ENCODE measurements at places on chromosomes 11 and 22.

- no peak for DNase-seq
Measured at GRCh38 chr11:89249196-89249595, 71.5 kb downstream of the TYR start.

DNA sequence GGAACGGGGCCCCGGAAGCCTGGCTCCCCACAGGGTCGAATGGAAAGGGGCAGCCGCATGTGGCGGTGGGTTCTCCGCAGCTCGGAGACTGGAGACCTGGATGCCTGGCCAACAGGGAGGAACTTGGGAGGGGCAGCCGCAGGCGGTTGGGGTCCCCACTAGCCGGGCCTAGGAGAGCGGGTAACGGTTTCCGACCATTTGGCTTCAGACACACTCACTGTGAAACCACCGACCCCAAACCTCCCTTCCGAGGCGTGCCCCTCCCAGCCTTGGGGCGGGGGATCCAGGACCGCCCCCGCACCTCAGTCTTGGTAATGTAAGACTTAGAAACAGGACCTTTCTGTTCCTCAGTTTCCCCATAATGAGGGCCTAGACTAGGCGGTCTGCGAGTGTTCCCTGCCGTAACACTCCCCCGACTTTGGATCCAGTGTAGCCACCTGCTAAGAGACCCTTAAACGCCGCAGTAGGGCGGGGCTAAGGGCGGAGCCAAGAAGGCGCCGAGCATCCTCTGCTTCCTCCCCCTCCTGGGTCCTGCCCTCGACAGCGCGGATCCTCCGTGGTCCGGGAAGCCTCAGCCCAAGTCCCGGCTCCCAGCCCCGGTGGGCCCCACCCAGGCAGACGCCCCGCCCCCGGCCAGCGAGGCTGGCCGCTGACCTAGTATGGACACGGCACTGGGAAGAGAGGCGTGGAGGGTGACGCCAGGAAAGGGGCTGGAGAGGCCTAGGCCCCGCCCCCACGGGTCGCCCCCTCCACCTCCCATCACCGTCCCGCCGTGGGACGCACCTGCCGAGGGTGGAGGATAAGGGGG is 1.8 kb upstream of the RASGRP2 start:
- peak; percentile 33 for DNase-seq

GRCh38 chr11:76491644-76492043 is 46.8 kb downstream of the EMSY start:
- no peak for DNase-seq

GRCh38 chr11:93840981-93841380 is 9.4 kb downstream of the VSTM5 start:
- DNase-seq = no peak

GRCh38 chr11:111364503-111364902 is 14.6 kb downstream of the POU2AF1 start:
- DNase-seq = no peak

GRCh38 chr11:113529606-113530005 is 54.4 kb upstream of the DRD2 start:
- no peak for DNase-seq

DNA sequence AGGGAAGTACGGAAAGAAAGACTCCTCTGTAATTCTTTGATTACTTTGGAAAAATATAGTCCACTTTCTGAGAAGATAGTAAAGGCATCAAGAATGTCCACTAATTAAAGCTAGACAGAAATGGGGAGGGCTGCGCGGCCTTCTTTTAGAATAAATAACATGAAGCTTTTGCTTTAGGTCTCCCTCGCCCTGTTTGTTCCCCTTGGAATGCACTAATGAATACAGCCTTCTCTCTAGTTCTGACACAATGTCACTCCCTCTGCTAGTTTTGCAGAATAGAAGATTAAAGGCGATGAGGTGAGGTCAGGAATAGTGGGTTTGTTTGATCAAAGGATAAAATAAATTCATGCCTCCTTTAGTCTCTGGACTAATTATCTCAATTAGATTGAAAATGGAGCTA is 543.9 kb downstream of the OPCML start:
- no peak for DNase-seq

DNA sequence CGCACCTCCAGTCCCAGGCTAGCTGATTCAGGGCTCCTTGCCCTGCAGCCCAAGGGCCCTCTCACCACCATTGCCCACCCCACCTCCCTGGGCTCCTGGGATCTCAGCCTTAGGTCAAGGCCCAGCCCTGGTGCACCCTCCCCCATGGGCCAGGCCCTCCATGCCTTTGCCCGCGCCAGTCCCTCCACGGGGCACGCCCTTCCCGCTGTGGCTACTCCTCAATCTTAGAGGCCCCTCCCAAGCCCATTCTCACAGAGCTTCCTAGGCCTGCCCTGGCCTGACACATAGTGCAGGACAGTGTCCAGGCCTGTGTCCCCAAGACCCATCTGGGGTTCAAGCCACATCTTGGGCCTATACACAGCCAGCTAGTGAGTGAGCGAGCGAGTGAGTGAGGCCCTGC is 6.9 kb downstream of the GP1BB start:
- no peak for DNase-seq

DNA sequence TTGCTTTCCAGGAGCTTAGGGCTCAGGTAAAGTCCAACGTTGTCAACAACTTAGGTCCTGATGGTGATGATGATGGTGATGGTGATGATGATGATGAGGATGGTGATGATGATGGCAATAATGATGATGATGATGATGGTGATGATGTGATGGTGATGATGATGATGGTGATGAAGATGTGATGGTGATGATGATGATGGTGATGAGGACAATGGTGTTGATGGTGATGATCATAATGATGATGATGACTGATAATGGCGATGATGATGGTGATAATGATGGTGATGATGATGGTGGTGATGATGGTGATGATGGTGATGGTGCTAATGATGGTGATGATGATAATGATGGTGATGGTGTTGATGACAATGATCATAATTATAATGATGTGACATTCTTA is 750.2 kb downstream of the TBC1D22A start:
- no peak for DNase-seq

- DNase-seq = no peak
Measured at GRCh38 chr11:97506076-97506759, 1116.4 kb downstream of the JRKL start.

GRCh38 chr11:128565881-128566280 is 21.5 kb downstream of the ETS1 start:
- DNase-seq = no peak

- no peak for DNase-seq
Measured at GRCh38 chr11:121039971-121040613, 16.2 kb downstream of the TBCEL start.

GRCh38 chr11:8930456-8931175 is 2.1 kb downstream of the C11orf16 start:
- DNase-seq = no peak

DNA sequence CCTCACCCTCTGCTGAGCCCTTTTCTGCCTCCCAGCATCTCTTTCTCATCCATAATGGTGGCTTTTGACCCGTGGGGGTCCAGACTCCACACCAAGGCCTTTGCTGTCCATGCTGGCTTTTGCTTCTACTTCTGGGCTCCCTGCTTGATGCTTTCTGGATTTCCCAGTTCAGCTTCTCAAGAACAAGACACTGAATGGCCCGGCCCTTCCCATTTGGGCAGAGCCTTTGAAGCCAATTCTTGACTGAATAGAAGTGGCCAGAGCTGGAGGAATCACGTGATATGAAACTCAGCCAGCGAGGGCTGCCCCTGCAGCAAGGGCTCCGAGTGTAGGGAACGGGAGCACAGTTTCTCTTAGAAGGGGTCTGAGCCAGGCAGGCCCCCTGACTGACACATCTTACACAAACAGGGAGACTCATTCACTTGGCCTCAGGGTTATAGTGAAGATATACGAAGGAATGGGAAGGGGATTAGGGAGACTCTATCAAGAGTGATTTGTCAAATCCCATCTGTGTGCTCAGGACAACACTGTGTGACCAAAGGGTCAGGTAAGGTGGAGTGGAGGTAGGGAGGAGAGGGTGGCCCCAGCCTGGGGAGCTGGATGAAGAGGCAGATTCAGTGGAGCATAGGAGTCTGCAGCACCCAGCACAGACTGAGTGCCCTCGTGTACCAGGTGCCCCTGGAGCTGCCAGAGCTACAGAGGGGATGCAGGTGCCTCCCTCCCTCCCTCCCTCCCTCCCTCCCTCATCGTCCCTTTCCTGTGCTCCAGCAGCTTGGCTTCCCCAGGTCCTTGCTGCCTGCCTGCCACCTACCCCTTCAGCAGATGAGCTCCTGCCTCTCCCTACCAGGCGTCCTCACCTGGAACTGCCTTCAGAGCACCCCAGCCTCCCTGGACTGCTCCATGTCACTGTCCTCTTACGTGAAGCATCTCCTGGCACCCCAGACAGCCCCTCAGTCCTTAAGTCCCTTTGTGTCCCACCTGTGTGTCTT is 106.0 kb downstream of the TRIM29 start:
- DNase-seq = peak; percentile 18

DNA sequence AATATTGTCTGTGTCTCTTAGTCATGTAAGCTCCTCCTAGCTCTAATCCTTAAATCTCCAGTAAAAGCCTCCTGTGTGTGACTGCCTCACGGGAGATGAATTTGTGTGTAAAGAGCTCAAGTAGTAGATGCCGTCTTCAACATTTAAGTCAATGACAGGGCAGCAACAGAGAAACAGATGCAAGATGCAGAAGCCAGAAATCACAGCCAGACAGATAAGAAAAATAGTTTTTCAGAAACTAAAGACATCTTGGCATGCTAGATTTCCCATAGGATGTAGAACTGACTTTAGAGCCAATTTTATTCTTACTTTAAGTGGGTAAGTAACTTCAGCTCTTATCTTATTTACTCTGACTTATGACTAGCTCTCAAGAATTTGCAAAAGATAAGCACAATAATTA is 652.8 kb downstream of the KCNA4 start:
- no peak for DNase-seq

DNA sequence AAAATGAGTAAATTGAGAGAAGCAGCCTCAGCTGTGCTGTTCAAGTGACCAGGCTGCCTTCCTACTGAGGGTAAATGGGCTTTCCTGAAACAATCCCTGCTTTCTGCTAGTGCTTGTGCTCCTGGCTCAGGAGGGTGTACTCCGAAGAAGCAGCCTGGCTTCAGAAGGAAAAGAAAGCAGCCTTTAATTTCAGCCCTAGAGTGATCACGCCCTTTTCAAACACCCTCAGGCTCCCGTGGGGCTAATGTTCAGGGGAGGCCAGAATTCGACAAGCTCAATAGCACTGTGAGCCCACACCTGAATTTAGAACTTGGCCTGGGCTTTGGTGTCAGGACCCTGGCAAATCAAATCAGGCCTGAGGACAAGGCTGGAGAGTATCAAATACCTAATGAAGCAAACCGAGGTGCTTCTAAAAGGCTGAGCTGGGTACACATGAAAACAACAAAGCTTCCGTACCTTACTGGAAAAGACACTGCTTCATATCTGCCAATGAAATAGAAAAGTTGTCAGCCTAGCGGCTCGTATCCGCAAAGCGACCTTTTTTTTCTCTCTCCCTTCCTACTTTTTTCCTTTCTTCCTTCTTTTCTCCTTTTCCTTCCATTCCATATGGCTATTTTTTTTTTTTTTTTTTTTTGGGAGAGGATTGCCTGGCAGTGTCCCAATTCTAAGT is 387.8 kb downstream of the SOX6 start:
- no peak for DNase-seq

DNA sequence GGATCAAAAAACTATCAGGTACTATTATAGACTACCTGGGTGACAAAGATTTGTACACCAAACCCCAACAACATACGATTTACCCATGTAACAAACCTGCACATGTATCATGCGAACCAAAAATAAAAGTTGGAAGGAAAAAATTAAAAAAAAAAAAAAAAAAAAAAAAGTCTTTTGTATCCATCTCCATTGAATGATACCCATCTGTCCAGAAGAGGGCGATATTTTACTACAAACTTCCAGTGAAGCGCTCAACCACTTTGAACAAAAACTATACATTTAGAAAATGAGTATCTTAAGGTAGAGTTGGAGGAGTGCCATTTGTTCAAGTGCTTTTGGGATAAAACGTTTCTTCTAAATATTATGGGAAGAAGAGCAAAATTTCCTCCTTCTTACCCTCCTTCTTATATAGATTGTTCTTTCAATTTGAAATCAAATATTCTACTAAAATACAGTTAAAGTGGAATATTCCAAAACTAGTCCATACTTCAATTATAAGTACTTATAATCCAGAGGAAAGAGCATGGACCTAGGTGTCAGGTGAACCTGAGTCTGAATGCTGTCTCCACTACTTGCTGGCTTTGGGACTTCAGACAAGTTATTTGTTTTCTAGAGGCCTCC is 23.3 kb downstream of the ARL14EP start:
- no peak for DNase-seq

DNA sequence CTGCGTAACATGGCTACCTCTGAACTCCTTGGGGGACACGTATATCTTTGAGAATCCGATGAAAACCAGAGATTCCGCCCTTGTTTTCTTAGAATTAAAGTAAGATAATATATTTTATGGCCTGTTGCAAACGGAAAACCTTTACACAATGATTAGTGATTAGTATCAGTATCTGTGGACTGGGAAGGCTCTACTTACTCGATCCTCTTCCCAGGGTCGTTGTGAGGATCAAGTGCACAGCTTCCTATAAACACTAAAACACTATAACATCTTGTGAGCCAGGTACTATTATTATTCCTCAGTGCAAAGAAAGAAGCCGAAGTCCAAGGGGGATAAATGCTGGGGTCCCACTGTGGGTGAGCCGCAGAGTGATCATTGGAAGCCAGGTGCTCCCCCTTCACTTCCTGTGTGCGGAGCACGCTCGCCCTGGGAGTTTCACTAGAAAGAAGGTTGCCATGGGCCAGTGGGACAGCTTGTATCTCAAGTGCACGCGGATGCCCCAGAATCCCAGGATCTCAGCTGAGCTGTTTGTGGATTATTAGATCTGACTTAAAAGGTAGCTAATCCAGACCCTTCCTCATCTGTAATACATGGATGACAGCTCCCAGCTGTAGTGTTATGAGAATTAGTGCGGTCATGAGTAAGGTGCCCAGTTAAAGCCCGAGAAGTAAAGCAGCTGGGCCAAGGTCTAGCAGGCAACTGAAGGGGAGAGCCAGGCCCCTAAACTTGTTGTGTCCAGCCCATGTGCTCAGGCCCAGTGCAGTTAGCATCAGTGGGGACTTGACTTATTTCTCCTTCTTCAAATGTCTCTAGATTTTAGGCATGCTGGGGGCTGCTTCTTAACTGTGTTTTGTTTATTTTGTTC is 839 bp downstream of the CBY1 start:
- DNase-seq = peak; percentile 3

- DNase-seq = no peak
Measured at GRCh38 chr22:30947816-30948454, 20.6 kb downstream of the MORC2 start.

GRCh38 chr11:77801477-77801876 is 19.0 kb downstream of the RSF1 start:
- DNase-seq = no peak

DNA sequence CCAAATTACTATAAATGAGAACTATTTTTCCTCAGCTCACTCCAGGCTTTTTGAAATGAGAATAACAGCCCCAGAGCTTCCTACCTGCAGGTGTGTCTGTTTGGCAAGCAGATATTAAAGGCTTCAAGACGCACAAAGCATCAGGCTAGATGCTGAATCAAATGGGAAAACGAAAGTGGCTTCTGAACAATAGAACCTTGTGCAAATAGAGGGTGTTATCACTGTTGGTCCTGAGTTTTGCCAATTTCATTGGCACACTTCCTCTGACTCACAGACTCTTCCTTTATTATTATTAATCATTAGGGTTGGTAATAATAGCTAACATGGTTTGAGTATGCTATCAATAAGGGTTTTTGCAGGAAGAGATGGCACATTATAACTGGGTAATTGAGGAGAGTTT is 13.4 kb downstream of the SYT13 start:
- DNase-seq = no peak
